ENCODE measurements at places on chromosomes 2 and 18.

DNA sequence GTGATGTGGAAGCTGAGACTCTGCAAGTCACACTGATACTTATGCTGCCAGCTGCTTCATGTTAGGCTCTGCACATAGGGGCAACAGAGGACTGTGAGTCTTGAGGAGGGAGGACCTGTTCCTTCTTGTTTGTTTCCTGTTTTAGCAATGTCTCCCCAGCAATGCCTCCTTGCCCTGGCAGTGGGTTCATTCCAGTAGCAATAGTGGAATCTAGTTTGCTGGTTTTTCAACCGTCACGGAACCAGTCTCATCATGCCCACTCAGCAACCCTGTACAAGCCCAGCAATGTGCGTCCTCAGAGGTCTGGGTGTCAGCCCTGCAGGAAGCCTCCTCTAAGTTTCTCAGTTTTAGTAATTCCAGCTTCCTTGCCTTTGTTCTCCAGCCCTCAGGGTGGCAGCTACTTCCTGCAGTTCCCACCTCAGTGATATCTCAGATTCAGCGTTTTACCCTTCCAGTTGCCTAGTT, 20.5 kb upstream of the ITGB6 start:
- no peak for DNase-seq

GRCh38 chr2:237324837-237325236, 89.1 kb downstream of the COL6A3 start:
- no peak for DNase-seq

GRCh38 chr2:108316461-108317258, 28.0 kb downstream of the SULT1C2 start:
- DNase-seq: no peak

DNA sequence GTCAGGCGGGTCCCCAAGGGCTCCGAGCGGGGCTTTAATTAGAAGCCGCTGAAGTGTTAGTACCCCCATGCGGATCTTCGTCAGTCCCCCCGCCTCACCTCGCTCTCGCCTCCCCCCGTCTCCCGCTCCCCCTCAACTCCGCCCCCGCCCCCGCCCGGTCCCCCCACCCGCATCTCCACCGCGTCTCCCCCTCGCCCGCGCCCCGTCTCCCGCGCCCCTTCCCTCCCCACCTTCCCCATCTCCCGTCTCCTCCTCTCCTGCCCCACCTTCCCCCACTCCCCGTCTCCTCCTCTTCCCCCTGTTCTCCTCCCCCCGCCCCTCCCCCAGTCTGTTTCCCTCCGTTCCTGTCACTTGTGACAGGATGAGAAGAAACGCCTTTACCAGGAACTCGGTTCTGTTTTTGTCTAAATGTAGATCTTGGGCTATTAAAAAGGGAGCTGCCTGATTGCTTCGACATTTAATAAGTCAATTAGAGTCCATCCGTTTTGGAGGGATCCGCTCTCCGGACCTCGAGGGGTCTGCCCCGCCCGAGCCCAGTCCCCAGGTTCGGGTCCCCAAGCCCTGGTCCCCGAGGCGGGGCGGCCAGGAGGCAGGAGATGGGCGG, 969 bp upstream of the ALKAL2 start:
- DNase-seq: no peak

GRCh38 chr2:196798980-196799379, 503 bp downstream of the GTF3C3 start:
- DNase-seq: peak; percentile 12

GRCh38 chr2:18311420-18312195, 248.8 kb downstream of the RDH14 start:
- DNase-seq: no peak

DNA sequence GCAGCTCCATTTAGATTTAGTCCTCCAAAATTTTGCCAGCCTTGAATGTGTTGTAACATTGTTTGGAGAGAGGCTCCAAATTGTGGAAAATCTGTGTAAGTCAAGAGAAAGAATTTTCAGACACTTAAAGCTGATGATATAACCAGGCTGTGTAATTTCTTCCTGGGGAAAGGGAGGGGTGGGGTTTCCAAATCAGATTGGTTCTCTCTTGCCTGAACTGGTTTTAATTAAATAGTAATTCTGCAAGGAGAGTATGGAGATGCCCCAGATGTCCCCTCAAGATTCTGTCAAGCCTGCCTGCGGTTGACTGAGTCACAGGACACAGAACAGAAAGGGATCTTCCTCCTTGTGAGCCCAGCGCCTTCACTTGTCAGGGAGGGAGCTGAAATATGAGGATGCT, 54.5 kb downstream of the C18orf63 start:
- DNase-seq: no peak

- DNase-seq: peak; percentile 63
These were observed 217.8 kb downstream of the BCL11A start for GRCh38 chr2:60335533-60336237.
